Smooth muscle cell of trachea (primary cell): ENCODE measurements at places on chromosomes 3 and 15. TPM values are rescaled to one million over a fixed set of nuclear protein-coding genes. Genes with fewer than 3 reads are reported as not detected.

The LRRC28 gene
- total RNA-seq = 18.7 and 25.2 TPM in 2 replicates

The FBN1 gene
- total RNA-seq = 887 and 1,012 TPM in 2 replicates

The CRELD1 gene
- 16.0 and 47.8 TPM in 2 replicates for total RNA-seq

The OXTR gene
- 0.15 and 1.2 TPM in 2 replicates for total RNA-seq

The GOLGA6D gene
- total RNA-seq = 0.17 TPM in 1 of 2 replicates, not detected in the other
